ENCODE measurements at places on chromosomes 2 and 18.

- no peak for DNase-seq
Observed at GRCh38 chr2:36438449-36438977, 82.9 kb downstream of the CRIM1 start.

DNA sequence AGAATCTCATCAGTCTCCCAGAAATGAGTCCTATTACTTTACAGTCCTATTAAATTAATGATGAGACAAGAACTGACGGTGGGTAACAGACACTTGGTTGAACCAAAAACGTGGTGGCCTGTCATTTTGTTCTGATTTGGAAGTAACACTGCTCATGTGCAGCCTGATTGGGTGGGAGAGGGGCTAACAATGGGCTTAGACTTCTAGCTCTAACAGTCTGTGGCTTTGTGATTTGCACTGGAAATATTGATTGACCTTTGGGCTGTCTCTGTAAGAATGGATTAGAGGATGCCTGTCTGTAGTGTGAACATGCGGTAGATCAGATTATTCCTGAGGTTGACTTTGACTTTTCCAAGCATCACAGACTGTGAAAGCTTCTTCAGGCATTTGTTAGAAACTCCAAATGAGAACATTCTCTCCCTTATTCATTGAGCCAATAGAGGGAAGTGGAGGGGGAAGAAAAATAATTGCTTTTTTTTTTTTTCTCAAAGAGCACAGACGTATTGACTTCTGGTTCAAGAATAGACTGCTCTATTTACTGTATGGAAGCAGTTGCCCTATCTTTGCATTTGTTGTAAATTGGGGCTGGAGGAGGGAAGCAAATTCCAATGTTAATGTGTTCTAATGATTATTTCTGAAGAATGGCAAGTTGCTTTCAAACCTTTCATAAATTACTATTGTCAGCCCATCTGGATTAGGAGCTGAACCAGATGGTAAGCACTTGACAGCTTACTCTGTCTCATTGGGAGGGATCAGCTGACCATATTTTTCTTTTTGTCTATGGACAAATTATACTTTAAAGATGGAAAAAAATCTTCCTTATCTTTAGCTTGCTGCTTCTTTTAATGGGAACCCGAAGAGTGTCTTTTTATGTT, 85.8 kb upstream of the TTN start:
- DNase-seq: no peak

GRCh38 chr18:56009411-56009810, 421.4 kb upstream of the TCF4 start:
- DNase-seq: no peak

GRCh38 chr2:3738454-3738853, 35.1 kb downstream of the DCDC2C start:
- no peak for DNase-seq

DNA sequence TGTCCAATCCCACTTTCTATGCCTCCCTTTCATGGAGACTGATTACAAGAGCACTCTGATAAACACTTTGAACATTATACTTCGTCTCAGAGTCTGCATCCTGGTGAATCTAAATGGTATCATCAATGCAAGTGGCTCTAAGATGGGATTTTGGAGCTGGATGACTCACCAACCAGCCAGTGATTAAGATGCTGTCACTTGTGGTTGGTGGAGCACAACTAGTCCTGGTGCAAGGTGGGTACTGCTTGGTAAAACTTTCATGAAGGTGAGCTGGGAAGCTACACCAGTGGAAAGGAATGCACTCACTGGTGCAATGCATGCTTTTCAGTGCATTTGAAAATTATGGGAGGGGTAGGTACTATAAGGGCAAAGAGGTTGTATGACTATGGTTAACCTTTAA, 137.7 kb upstream of the TRIB2 start:
- no peak for DNase-seq

- no peak for DNase-seq
Observed at GRCh38 chr2:135093193-135093592, 41.1 kb downstream of the RAB3GAP1 start.

- DNase-seq: no peak
Observed at GRCh38 chr2:20538308-20539132, 91.6 kb downstream of the RHOB start.

GRCh38 chr2:27756544-27757498, 14.7 kb upstream of the MRPL33 start:
- DNase-seq: no peak

DNA sequence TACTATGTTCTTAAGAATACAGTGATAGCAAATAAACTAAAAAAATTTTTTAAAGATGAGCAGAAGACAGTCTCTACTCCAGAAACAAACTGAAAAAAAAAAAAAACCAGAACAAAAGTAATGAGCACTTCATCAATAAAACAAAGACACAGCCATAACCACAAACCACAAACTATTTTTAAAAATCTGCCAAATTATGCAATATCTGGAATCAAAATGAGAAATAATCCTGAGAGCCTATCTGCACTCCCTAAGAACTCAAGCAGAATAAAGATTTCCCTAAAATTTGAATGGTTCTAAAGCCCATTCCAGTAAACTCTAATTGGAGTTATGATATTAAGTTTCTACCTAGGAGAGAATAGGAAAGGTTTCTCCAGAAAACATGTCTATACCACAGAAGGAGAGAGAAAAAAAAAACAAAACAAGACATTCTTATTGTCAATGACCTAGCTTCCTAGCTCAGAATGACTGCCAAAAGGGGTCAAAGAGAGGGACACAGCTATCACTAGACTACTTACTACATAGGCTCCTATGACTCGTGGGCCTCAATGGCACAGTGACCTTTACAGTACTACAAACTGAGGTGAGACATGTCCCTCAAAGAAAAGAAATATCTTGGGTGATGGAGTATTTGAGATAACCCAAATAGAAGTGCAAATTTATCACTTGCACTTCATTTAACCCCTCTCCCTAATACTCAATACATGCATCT, 262.8 kb downstream of the ZEB2 start:
- no peak for DNase-seq

DNA sequence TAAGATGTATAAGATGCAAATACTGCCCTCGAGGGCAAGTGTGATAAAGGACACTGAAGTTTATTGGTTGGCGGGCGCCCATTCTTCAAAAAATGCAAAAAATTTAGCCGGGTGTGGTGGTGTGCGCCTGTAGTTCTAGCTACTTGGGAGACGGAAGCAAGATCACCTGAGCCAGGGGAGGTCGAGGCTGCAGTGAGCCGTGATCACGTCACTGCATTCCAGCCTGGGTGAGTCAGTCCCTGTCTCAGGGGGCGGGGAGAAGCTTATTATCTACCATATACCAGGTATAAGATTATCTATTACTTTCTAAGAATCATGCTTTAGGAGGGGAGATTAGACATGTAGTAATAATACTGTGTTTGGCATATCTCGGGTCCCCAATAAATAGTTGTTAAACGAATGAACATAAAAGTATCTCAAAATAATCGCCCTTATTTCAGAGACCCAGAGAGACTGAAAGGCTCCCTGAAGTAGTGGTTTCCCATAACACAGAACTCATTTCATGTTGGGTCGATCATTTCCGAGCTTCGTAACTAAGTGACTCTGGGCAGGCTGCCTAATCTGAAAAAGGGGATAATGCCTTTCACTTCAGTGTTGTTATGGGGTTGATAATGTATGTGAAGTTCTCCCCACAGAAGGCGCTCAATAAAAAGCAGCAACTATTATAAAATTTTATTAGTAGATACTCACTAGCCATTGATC, 1.2 kb upstream of the SELENOI start:
- no peak for DNase-seq

- DNase-seq: no peak
Observed at GRCh38 chr2:198073253-198073652, 268.9 kb downstream of the PLCL1 start.

- no peak for DNase-seq
Observed at GRCh38 chr2:129828792-129829191, 150.7 kb upstream of the RAB6C start.

- no peak for DNase-seq
Observed at GRCh38 chr2:2260696-2261268, 70.3 kb downstream of the MYT1L start.

- no peak for DNase-seq
Observed at GRCh38 chr2:121627525-121628050, 21.7 kb downstream of the CLASP1 start.

DNA sequence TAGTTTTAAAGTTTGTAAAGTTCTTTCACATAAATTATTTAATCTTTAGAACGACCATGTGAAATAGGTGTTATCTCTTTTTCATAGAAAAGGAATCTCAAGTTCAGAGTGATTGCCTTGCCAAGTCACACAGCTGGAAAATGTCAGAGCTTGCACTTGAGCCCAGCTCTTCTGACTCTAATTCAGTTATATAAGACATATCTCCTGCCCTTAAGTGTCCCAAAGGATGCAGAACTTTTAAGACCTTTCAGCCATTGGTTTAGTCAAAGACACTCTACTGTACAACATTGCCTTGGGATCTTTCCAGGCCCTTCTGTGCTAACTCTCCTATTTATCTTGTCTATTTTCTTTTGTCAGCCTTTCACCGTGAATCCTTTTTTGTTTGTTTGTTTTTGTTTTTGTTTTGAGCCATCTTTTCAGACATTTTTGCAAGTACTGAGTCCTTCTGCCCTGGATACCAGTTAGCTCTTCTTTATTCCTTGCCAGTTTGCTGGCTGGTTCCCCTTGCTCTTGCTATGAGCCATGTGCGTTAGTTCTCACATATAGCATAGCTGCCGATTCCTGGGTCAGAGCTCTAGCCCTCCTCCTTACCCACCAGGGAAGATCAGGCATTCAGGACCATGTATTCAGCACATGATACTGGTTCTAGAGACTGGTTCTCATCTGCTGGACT, 160.0 kb upstream of the MYO3B start:
- DNase-seq: no peak

DNA sequence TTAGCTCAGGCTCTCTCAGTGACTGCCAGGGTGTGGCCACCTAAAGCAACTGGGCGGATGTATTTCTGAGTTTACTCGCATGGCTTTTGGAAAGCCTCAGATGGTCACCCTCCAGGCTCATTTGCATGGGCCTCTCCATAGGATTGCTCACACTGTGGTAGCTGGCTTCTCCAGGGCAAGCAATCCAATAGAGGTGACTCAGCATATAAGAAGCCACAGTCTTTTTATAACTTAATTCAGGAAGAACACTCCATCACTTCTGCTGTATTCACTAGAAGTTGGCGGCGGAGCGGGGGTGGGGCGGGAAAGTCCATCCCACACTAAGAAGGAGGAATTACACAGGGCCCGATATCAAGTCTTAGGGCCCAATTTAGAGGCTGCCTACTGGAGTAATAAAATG, 3.6 kb upstream of the DOK6 start:
- no peak for DNase-seq

GRCh38 chr2:200122683-200123082, 167.3 kb downstream of the MAIP1 start:
- no peak for DNase-seq

GRCh38 chr18:34128436-34128835, 96.3 kb downstream of the NOL4 start:
- no peak for DNase-seq

DNA sequence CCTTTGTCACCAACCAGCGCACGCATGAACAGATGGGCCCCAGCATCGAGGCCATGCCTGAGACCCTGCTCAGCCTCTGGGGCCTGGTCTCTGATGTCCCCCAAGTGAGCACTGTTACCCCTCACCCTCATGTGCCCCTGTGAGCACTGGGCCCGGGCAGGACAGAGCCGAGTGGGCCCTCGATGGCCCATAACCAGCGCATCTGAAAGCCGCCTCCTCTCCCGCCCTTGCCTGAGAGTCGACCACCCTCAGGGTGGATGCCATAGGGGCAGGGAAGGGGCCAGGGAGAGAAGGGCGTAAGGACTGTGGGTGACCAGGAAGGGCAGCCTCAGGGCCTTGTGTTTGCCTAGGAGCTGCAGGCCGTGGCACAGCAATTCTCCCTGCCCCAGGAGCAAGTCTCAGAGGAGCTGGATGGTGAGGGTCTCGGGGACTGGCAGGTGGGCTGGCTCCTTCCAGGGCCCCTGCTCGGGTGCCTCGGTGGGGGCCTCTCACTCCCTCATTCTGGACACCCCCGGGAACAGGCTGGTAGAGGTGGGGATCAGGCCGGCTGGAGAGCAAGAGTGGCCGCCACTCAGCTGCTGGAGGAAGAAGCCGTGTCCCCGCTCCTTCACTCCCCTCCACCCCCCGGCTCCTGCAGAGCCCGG, 2.1 kb downstream of the PROM2 start:
- no peak for DNase-seq

DNA sequence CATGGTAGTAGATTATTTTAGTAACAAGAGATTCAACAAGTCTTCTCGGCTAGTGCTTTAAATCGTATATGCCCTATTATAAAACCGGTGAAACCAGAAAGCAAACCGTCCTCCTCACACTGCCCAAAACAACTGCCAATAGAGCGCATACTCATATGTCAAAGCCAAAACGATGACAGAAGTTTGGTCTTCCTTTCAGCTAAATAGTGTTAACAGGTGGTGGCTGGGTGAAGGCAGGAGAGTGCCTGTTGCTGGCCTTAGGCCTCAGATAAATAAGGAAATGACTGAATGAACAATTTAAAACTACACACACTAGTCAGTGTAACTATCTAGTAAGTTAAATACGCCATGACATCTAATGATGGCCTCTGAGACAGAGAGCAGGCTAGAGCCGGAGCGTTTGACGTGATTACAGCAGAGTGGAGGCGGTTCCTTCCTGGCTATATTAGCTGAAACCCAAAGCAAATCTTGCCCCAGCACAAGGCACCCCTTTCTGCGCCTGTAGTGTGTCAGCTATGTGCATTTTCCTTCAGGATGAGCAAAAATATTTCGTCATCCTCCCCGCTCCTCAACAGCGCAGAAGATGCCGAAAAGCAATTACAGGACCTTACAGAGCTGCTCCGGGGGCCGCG, 1.6 kb downstream of the LONRF2 start:
- no peak for DNase-seq

DNA sequence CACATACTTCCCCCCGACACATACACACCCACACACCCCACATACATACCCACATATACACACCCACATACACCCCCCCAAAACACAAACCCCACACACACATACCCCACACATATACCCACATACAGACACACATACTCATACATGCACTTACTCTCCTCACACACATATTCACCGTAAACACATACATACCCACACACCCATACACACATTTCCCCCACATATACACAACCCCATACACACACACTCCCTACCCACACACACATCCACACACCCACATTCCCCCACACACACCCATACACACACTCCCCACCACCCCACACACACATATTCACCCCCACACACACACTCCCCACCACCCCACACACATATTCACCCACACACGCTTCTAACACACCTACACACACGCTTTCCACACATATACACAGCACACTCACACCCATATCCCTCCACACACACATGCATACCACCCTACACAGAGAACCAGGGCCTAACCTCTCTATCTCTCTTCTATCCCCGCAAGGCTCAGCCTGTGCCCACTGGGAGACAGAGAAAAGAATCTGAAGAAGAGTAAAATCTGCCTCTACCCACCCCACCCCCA, 182.4 kb upstream of the ETAA1 start:
- no peak for DNase-seq

- no peak for DNase-seq
Observed at GRCh38 chr2:67880291-67880761, 182.5 kb downstream of the C1D start.
